CD8-positive, alpha-beta memory T cell (primary cell): ENCODE measurements at places on chromosomes 5 and 9.

- no peak for DNase-seq
Observed at GRCh38 chr5:169964246-169964645, 16.0 kb downstream of the INSYN2B start.

GRCh38 chr5:158868546-158868945 lies 231.2 kb downstream of the EBF1 start:
- no peak for DNase-seq

- no peak for DNase-seq
Observed at GRCh38 chr5:645421-645820, 33.3 kb downstream of the CEP72 start.

DNA sequence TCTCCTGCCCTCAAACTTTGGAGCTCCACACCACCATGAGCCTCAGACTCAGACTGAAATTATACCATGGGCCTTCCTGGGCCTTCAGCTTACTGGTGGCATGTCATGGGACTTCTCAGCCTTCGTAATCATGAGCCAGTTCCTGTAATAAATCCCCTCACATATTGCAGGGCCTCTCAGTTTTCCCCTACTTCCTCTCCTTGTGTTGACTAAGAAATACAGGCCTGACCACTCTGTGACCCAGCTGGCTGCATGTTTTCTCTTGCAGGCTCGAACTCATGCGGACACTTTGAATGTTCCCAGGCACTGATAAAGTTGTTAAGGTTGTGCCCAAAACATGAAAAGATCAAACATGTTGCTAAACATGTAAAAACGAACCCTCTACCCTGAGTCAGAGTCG lies 26.2 kb upstream of the SHC3 start:
- DNase-seq, result no peak

DNA sequence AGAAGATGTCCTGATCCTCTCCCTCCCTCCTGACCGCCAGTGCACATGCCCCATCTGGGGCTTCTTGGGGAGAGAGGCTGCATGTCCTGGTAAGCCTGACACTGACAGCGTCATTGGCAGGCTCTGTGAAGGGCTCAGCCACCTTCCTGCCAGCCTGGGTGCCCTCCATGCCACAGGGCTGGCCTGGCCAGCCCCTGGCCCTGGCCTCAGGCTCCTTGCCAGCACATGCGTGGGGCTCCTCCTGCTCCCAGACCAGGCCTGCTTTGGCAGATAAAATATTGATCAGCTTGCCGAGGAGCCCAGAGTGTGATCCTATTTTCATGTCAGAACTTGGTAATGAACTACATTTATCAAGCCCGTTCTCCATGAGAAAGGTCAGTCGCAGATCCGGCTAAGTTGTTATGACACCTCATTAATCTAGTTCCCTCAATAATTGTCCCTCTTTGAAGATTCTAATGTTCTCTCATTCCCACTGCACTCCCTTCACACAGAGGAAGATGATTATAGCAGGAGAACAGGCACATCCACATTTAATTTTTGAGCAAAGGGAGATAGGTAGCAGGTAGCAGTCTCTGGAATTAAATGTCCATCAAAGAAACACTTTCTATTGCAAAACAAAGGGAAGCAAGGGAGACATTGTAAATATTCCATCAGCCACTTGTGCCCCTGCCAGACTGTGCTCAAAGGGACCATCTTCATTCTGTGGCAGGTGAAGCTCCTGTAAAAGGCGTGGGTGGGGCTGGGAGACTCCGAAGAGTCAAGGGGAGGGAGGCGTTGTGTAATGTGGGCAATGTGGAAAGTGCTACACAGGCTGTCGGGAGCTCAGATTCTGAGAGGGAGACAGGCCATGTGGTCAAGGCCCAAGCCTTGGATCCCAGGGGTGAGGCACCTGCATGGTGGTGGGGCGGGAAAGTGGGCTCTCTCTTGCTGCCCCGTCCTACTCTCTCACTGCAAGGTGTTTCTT lies 272.0 kb downstream of the HSPA4 start:
- peak; percentile 38 for DNase-seq

DNA sequence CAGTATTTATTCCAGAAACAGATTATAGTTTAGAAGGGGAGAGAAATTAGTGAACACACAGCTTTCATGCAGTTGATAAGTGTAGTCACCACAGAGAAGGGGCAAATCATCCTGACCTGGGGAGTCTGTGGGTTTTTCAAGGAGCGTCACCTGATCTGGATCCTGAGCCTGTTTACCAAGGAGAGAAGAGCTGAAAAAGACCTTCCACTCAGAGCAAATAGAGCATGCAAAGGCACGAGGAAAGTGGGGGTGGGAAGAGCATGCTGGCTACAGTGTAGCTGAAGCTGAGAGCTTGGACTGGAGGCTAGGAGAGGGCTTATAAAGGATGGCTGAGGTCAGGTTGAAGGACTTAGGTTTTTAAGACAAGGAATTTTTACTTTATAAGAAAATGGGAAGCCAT lies 30.4 kb downstream of the ACO1 start:
- DNase-seq, result no peak

GRCh38 chr5:555058-555623 lies 30.9 kb upstream of the SLC9A3 start:
- no peak for DNase-seq

DNA sequence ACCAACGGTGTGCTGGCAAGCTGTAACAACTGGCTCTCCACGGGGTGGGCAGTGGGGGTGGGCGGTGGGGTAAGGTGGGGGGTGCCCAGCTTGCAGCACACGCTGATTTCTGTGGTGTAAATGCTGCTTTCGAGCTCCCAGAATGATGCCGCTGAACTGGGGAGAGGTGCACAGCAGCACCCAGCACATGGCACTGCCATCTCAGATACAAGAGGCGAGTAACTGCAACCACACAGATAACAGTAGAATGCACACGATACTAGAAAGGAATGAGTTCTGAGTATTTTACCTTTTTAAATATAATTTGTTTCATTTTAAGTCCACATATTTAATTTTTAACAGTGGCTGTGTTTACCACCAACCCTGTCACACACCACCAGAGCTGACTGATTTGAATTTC lies 87.9 kb downstream of the SEMA4D start:
- no peak for DNase-seq

DNA sequence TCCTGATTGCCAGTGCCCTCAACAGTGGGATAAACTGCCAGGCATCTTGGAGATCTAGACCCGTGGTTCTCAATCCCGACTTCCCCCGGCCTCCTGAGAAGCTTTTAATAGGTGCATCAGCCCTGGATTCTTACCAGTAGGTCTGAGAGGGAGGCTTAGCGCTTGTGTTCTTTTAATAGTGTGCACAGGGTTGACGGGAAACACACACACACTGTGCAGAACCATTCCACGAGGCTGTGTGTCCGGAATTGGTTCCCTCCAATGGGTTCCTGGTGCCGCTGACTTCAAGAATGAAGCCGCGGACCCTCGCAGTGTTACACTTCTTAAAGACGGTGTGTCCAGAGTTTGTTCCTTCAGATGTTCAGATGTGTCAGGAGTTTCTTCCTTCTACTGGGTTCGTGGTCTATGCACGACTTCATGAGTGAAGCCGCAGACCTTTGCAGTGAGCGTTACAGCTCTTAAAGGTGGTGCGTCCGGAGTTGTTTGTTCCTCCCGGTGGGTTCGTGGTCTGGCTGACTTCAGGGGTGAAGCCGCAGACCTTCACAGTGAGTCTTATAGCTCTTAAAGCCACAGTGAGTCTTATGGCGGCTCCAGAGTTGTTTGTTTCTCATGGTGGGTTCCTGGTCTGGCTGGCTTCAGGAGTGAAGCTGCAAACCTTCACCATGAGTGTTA lies 46.6 kb upstream of the PRSS3 start:
- peak; percentile 54 for DNase-seq

GRCh38 chr5:75668977-75669689 lies 48.1 kb downstream of the POC5 start:
- DNase-seq, result peak; percentile 5

DNA sequence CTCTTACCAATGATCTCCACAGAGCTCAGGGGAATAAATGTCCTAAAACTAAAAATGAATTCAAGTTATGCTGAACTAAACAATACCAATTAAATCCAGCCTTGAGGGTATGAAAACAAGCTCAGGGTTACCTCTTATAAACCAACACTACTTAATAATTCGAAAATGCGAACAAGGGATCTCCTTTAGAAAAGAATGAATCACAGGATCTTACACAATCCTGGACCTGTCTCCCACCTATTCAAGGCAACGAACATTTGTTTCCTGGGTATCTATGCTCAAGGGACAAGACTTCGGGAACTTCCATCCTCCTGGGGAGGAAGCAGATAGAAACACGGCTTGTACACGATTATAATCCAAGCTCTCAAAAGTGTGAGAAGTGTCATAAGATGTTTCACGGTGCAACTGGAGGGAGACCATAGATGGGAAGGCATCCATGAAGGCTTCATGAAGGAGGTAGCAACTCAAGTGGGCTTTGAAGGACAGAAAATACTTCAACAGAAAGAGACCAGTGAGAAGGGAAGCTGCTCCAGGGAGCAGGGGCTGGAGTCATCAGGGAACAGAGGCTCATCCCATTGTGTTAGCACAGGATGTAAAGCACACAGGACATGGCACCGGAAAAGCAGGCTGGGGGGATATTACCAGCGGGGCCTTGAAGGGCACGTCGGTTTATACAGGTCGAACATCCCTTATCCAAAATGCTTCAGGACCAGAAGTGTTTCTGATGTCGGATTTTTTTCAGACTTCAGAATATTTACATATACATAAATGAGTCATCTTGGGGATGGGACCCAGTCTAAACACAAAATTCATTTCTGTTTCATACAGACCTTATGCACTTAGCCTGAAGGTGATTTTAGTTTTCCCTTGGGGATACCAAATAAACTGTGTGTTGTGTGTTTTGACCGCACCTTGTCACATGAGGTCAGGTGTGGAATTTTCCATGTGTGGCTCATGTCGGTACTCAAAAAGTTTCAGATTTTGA lies 87.4 kb downstream of the TLE1 start:
- DNase-seq, result no peak

DNA sequence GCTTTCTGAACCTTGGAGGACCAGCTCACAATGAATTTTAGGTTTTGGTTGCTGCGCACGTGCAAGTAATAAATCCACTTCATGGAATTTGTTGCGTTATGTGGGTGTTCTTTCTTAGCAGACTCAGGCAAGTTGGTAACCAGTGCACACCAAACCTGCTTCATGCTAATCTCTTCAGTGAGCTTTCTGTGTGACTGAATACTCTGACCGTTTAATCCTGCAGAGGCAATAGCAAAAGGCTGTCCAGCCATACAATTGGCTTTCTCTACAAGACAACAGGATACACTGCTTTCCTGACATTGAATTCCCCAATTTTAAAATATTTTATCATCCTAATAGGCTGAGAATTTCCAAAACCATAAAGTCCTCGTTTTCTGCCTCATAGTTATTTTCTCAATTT lies 10.3 kb downstream of the UGT3A2 start:
- no peak for DNase-seq
